Heart left ventricle (tissue), 16 donors: ENCODE measurements at places on chromosomes 13 and 19.

DNA sequence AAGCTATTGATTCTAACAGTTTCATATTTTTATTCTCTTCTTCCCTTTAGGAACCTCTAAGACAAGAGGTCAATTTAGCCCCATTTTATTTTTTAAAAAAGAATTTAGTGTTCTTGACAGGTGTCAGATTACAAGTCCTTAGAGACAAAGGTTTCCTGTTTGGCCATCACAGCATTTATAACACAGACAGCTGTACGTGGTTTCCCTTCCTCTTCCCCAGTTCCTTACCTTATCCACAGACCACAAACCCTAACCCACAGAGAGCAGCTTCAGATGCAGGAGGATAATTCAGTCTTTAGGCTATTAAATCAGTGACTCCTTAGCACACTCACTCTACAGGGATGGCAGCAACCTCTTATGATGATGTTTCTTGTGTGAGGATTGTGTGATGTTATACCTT is 1210.1 kb downstream of the DIAPH3 start:
- DNase-seq: no peak

GRCh38 chr13:100636441-100636840 is 38.2 kb downstream of the TMTC4 start:
- no peak for DNase-seq

DNA sequence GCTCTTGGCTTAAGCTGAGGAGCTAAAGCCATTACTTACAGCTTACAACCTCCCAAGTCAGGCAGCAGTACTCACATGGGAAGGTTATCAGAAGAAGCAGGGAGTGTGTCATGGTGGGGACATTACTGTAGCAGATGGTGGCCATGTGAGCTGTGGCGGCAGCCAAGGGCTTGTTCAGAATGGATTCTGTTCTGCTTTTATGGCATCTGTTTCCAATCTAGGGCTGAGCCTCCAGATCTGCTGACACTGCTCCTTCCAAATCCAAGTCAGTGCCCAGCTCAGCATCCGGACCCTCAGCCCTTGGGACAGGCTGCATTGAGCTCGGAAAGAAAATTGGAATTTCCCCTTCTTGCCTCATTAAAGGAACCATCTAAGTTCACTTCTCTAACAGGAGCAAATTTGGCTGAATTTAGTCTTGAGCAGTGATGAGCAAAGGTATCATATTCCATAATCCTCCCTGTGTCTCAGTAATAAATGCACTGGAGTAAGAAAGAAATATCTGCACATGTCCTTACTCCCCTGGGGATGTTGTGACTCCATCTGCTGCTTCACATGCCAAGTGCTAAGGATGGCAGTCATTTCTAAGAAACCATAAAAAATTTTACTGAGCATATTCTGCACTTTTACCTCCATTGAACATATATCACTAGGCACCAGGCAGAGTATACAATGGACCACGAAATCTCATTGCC is 73.9 kb downstream of the KCTD12 start:
- DNase-seq: peak; percentile 85

GRCh38 chr19:23394511-23394910 is 760 bp downstream of the ZNF91 start:
- DNase-seq: no peak

DNA sequence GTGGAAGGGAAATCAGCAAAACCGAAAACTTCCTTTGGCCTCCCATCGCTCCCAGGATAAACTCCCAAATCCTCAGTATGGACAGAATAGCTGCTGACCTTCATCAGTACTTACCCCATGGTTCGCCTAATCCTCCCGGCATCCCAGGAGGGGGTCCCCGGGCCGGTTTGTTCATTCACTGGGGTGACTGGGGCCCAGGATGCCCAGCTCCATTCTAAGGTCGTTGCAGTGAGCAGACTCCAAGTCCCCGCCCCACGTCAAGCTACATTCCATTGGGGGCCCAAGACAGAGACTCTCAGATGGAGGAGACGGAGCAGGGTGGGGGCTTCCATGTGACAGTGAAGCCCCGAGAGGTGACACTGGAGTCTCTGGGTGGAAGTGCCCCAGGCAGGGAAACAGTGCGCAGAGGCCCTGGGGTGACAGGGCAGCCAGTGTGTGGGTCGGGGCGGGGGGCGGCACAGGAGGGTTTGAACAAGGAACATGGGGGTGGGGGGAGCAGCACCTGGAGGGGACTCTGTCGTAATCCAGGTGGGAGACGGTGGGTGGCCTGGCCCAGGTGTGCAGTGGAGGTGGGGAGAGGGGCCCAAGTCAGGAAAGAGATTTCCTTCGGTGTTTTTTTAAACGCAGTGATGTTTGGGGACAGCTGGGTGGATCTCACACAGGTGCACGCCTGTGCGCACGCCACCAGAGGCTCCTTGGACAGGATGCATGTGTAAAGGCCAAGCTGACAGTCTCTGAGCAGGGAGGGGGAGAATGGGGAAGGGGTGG is 5.1 kb downstream of the SSBP4 start:
- no peak for DNase-seq

- no peak for DNase-seq
These were observed 335.6 kb downstream of the RBM26 start for GRCh38 chr13:79070343-79070974.

DNA sequence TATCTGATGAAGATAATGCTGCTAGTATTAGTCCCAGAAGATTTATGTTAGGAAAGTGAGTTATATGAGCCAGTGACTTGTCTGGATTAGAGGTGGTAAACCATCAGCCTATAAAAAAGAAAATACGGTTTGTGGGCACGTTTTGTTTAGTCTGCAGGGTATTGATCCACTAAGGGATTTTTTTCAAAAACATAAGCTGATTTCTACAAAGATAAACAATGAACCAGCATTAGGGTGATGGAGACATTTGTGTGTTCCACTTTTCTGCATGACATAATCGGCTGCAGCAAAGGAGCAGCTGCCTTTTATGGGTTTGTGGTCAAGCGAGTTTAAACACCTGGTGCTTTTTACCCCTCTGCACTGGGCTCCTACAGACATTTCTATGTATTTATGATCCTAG is 836.4 kb upstream of the GPC6 start:
- DNase-seq: no peak

DNA sequence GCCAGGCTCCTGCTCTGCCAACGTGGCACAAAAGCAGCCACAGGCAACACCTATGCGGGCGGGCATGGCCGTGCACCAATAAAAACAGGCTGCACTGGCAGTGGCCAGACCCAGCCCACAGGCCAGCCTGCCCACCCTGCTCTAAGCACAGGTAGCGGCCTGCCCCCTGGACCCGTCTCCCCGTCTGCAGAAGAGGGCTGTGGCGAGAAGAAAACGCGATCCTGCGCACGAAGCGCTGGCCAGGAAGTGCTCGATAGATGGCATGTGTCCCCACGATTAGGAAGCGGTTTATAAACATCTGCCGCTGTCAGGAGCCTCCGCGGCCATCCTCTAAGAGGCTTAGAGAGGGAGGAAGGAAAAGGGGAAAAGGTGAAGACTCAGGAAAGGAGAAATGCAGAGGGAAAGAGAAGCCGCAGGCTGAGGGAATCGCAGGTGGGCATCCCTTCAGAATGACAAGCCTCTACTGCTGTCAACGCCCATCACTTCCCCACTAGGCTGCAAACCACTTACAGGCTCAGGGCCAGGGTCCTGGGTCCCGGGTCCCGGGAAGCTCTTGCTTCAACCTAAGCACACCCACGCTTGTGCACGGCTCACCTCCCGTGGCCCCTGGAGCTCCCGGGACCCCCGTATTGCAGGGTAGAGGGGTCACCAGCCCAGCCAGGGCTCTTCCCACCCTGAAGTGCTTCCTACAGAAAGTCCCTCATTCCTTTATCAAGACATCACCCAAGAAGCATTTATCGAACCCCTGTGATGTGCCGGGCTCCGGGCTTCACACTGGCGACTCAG is 10.5 kb downstream of the MLLT1 start:
- no peak for DNase-seq
